Hematopoietic multipotent progenitor cell (in vitro differentiated cells): ENCODE measurements at places on chromosomes 13 and 19.

DNA sequence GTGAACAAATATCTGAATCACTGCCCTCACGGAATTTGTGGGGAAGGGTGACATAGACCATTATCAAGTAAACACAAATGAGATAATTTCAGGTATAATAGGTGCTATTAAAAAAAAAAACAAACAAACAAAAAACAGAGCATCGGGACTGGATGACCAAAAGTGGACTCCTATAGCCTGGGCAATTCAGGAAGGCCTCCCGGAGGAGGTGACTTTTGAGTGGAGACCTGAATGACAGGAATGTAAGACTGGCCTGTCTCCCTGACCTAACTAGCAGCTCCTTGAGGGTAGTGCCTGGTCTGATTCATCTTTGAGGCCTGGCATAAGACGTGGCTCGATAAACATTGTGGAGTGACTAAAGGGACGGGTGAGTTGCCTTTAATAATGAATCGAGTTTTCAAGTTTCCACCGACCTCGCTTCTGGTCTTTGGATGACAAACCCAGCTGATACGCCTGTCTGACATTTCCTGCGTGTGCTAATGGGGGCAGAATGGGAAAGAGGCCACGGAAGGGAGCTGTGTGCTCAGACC is 6.8 kb downstream of the KLK10 start:
- no peak for DNase-seq

DNA sequence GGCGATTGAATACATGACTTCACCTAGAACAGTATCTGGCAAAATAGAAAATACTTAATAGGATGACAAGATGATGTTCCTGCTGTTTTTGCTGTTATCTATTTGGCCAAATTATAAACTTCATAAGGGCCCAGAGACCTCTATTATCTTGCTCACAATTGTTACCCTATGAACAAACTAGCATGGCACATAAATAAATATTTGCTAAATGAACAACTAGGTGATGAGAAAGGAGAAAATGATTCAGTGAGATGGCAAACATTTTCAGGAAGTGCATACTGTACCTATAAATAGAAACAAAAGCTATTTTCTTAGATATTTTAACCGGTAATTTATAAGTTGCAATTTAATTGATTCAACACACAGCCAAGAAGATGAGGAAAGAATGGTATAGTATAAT is 78.4 kb downstream of the FAM216B start:
- DNase-seq = no peak

DNA sequence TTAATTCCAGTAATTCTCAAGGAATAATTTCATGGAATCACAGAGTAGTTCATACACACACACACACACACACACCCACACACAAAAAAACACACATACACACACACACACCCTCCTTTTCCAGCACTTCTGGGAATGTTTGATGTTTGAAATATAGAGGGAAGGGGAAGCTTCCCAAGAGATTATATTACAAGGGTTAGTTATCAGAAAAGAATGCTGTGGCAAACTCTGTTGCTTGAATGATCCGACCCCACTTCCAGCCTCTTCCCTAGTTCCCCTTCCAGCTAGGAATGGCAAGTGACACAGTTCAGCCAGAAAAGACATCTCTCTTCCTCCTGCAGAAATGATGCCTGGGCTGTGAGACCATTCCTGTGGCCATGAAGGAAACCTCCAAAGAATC is 49.9 kb downstream of the KCTD12 start:
- no peak for DNase-seq

GRCh38 chr13:101988140-101988539 is 413.7 kb downstream of the FGF14 start:
- DNase-seq = no peak

- no peak for DNase-seq
These were observed 515 bp upstream of the ATXN8OS start for GRCh38 chr13:70107125-70107497.

DNA sequence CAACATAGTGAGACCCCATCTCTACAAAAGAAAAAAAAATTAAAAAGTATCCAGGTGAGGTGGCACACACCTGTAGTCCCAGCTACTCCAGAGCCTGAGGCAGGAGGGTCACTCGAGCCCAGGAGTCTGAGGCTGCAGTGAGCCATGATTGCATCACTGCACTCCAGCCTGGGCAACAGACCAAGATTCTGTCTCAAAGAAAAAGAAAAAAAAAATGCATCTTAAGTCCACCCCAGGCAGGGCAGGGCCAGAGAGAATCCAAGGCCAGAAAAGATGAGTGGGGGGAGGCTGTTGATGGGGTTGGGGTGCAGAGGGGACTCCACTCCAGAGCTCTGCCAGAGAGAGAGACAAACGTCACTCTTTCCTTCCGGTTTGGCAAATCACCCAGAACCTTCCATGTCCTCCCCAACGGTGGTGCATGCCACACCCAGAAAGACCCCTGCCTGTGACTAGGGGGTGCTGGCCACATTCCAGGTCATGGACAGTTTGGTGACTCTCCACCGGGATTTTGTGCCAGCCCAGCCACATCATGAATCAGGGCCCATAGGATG is 431 bp downstream of the FUT3 start:
- peak; percentile 33 for DNase-seq

GRCh38 chr13:95426631-95427030 is 125.4 kb upstream of the ABCC4 start:
- no peak for DNase-seq

GRCh38 chr19:56751078-56751489 is 79.5 kb upstream of the ZNF835 start:
- DNase-seq = no peak

- DNase-seq = no peak
These were observed 8.1 kb downstream of the KRI1 start for GRCh38 chr19:10557603-10558197.

DNA sequence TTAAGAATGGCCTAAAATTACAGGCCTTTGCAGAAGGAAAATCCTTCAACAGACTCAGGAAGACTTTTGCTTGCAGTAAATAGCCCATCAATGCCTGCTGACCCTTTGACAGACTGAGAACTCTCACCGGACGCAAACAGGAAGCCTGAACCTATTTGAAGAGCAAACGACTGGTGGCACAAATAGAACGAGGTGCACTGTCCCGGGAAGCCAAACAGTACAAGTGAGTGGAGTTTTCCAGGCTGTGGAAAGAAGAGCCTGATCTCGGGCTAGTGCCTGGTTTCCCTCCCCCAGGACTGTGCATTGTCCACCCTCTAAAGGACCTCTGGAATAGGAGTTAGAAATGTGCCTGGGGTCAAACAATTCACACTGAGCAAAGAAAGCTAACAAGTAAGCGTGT is 165.5 kb downstream of the FGF14 start:
- no peak for DNase-seq

DNA sequence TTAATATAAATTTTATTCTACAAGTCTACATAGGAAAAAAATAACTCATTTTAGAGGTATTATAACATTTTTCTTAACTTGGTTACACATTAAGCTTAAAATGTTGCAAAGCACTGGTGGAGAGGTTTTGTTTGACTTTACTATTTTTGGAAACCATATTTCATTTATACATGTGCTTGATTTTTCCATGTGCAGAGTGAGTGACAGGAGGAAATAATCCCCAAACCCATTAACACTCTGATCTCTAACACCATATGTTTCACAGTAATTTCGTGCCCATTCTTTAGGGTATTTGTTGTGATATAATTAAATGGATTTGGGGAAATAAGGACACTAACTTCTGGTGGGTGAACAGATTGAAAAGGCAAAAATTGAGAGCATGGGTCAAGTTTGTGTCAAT is 2124.4 kb upstream of the PCDH20 start:
- DNase-seq = no peak

GRCh38 chr19:38135150-38135998 is 88.6 kb downstream of the DPF1 start:
- DNase-seq = no peak

DNA sequence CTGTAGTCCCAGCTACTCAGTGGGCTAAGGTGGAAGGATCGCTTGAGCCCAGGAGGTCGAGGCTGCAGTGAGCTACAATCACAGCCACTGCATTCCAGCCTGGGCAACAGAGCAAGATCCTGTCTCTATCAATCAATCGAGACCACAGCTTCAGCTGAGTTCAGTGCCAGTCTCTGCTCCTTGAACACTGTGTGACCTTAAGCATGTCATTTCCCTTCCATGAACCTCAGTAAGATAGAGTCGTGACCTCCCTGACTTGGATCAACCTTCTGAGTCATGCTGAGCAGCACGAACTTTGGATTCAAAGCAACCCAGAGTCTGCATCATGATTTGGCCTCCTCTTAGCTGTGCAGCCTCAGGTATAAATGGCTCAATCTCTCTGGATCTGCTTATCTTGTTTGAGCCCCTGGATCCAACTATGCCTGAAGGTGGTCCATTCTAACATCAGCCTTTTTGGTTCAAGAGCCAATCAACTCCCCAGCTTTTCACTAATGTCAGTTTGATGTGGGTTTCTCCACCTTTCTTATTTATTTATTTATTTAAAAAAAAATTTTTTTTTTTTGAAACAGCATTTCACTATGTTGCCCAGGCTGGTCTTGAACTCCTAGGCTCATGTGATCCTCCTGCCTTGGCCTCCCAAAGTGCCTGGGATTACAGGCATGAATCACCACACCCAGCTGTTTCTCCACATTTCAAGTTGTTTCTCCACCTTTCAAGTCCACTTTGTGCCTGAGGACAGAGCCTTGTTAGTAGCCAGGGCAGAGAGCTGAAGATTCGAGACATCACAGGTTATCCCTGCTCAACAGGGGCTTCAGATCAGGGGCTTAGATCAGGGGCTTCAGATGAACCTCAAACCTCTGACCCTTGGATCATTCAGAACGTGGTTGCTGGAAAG is 26.4 kb downstream of the PTPRS start:
- DNase-seq = no peak

- DNase-seq = no peak
These were observed 68.7 kb upstream of the CACNA1A start for GRCh38 chr19:13574933-13575332.

DNA sequence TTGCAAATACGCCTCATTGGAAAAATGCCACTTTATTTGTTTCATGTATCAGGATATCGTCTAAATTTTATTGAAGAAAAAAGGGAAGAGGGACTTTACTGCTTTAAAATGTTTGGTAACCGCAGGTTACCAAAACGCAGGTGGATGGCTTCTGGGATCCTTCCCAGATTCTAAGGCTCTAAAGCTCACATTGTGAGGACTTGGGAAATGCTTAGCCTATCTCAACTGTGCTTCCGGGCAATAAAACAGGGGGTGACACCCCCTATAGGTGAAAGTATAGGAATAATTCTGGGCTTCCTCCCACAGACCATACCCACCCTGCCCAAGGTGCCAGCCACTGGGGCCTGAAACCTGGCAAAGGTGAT is 73.2 kb upstream of the IPO5 start:
- no peak for DNase-seq

DNA sequence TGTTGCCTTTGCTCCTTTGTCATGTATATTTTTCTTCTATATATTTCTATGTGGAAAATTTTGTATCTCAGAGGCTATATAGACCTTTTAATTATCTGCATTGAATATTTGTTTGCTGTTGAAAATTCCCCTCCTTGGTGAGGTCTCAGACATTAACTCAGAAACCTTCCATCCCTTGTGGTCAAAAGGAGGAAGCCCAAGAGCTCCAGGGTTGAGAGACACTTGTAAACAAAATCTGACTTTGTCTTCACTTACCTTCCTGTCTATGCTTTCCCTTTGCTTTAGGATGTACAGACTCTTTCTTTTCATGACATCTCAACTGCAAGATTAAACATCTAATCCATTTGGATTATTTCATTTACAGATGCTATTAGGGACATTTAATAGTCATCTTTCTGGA is 157.5 kb downstream of the PCDH20 start:
- no peak for DNase-seq

DNA sequence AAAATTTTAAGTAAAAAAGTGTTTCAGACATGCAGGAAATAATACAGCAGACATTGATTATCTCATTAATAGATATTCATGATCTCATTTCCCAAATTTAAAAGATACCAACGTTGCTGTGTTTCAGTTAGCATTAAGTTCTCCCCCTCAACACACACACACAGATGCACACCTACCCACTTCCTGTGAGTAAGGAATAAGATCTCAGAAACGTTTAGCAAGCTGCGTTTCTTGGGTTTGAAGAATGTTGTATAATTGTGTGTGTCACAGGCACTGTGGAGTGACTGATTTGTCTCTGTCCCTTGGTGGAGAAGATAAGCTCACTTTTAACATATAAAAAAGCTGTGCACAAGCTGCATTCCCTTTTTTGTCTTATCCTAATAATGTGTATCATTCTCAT is 196.8 kb downstream of the PDS5B start:
- peak; percentile 37 for DNase-seq

- no peak for DNase-seq
These were observed 11.5 kb upstream of the KANK2 start for GRCh38 chr19:11208561-11209471.

DNA sequence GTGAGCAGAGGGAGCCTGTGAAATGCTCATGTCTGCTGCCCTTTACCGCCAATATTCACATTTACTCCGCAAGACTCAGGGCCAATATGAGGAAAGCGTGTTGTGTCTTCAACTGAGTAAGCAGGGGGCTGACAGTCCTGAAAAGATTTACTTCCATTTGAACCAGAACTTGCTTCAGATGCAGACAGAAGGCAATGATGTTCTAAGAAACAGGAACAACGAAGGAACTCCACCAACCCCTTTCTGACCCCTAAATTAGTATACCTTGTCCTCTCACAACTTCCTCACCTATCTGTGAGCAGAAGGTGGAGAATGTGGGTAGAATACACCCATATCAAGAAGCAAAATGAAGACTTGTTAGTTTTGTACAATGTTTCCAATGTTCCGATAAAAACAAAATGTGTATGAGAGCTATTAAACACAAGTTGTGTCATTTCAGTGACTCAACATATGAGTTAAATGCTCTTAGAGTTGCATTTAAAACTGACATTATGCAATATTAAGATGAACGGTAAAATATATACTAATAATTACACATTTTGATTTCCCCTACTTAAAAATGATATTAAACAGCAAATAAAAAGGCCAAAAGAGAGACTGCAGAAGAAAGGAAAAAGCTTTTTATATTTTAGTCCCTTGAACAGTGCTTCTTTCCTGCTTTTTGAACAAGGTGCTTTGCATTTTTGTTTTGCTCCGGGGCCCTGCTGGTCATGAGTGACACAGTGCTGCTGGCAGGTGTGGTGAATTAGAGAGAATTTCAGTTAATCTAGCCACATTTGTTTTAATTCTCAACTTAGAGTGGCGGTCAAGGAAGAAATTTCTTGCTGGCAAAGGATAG is 16.0 kb downstream of the TMEM272 start:
- DNase-seq = no peak

- no peak for DNase-seq
These were observed 20.4 kb downstream of the RNF17 start for GRCh38 chr13:24784319-24784718.
